ENCODE measurements at places on chromosomes 6 and 20.
A peak's percentile ranks its signal among the peaks of the same experiment; 100 is the strongest.

DNA sequence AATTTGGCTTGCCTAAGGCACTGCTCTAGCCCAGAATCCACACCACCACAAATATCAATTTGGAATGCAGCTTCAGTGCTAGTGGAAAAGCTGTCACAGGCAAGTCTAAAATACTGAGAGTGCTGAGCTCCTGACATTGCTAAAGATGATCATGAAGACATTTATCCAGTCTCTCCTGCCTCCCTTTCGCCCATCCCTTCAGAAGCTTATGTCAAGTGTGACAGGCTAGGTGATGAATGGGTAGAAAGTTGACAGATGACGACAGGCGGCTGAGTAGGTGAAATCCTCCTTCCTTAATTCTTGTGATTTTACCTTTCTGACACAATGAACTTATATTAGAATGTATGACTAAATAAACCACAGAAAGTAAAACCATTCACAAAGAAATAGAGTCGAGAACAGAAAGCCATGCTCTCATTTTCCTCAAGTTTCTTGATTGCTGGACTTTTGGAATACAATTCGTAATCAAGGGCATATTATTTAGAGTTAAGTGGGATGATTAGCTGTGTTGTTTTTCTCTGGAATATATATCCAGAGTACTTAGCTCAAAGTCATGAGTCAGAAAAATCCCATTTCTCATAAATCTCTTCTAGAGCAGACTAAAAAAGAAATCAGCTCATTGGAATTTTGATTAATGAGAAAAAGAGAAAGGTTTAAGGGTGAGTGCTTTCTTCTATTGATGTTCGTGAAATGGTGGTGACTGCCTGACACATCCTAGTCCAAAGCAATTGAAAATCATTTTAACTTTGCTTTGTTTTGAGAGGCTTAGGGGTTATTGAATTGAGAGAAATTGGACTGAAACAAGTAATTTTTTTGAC, 1228.2 kb upstream of the CITED2 start:
- no peak for DNase-seq

- DNase-seq = no peak
Measured at GRCh38 chr6:35613762-35614161, 75.0 kb downstream of the FKBP5 start.

DNA sequence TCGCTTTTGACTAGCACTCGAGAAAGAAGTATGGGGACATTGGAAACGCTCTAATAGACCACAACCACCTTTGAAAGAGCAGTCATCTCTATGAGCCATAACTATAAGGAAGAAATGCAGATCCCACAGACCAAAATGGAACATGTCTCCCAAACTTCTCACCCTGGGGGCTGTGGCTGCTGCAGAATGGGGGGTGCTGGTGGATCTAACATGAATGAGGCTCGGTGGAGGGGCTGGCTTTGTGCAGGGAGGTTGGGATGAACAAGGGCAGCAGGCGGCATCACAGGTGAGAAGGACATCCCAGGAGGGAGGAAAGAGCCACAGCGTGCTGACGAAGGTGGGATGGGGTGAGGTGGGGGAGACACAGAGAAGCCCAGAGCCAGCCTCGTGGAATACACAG, 10.5 kb upstream of the CCR6 start:
- DNase-seq = no peak

DNA sequence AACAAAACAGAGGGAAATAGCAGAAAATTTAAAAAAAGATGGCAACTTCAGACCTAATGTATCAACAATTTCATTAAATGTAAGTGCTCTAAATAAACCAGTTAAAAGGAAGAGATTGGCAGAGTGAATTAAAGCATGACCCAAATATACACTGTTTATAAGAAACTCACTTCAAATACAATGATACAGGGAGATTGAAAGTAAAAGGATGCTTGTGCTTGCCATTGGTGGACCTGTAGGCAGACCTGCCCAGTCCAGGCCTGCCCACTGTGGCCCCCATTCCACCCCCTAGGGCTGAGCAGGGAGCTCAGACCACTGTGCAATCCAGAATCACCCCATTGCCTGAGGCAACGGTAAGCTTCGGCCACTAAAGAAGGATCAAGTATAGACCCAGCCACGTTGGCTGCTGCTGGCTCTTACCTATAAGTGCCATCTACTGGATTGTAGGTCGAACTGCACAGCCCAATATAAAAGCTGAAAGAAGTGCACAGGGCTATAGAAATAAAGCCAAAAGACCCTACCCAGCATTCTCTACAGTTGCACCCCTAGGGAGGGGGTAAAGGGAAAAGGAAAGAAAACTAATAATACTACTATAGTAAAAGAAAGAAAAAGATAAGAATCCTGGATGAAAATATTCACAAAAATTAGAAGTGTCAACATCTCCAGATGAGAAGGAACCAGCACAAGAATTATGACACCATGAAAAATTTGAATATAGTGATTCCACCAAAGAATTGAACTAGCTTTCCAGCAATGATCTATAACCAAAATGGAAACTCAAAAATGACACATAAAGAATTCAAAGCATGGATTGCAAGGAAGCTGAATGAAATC, 36.1 kb downstream of the PSMB1 start:
- DNase-seq = peak; percentile 84

GRCh38 chr6:13709689-13710551, 1.7 kb downstream of the RANBP9 start:
- peak; percentile 30 for DNase-seq

DNA sequence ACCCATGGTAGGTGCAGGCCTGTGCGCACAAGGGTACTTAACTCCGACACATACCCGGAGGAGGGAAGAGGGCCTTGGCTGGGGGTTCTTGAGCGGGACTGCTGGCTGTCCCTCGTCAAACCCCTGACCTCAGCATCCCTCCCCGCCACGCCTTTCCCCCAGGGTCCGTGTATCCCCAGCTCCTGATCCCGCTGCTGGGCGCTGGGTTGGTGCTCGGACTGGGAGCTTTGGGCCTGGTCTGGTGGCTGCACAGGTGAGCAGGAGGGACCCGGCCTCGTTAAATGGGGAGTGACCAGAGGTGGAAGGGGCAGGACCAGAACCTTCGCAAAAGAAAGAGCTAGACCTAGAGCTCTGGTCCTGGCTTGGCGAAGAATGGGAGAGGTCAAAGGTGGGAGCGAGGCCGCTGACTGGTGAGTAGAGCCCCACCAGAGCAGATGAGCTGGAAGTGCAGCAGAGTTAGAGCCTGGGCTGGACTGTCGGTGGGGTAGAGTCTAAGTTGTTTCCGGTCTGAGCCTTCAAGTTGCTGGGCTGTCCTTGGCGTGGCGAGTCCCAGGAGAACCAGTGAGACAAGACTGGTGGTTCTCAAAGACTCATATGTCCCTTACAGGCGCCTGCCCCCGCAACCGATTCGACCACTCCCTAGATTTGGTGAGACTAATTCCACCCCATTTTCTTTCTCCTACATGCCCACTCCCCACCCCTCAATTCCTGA, 963 bp downstream of the MPIG6B start:
- DNase-seq = no peak

GRCh38 chr6:150200428-150201100, 57.7 kb downstream of the PPP1R14C start:
- no peak for DNase-seq

DNA sequence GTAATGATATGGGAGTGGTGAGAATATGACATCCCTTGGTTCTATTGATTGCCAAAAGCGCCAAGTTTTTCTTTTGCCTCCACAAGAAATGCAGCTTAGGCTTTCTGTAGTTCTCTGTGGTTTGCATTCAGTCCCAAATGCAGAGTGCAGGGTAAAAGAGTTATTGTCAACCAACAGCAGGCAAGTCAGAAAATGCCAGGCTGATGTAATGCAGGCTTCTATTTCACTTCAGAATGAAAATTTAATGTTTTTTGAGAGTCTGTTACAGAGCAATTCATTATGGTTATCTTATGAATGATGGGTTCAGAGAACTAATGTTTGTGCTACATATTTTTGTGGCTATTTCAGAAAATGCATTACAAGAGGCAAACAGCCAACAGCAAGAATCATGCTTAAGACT, 293.5 kb downstream of the CENPW start:
- DNase-seq = no peak

- DNase-seq = no peak
Measured at GRCh38 chr6:2378891-2379652, 133.7 kb upstream of the GMDS start.

DNA sequence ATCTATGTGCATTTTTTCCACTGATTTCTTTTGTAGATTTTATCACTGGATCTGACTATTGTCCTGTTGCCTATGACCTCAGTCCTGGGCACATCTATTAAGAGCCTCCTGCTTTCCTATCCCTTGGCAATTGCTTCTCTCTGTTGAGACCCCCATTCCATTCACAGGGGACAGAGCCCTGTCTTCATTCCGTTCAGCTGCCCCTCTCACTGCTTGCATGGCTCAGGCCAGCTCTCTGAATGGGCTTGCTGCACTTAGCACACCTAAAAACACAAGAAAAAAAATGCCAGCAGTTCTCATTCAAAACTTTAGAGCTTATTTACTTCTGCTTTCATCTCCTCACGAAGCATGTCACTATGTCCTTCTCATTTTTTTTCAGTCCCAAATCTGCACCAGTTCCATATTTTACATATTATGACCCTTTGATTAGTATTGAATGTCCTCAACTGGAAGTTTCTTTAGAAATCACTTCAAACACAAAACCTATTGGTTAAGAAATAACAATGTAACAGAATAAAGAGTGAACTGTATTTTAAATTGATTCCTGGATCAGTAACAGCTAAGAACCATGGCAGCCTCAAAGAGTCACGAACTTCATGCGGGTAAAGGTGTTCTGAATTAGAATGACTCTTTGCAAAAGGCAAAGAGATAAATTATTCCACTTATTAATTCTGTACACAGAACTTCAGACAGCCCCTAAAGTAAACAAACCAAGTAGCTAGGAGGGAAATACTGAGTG, 616.5 kb downstream of the C6orf118 start:
- DNase-seq = peak; percentile 3

DNA sequence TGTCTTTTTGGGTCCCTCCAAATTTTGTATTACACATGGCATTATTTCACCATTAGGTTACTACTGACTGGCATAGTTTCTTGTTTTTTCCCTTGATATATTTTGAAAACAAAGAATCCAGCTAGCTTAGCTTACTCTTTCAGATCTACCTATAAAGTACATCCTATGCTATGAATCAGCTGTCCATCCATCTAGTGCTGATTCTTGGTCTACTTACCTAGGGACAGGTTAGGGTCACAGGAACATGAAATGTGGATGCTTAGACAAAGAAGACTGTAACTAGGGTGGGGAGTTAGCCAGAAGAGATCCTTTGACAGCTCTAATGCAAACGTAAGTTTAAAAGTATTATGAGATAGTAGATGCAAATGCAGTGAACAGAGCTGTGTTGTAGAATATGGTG, 91.7 kb downstream of the NKAIN2 start:
- DNase-seq = no peak

DNA sequence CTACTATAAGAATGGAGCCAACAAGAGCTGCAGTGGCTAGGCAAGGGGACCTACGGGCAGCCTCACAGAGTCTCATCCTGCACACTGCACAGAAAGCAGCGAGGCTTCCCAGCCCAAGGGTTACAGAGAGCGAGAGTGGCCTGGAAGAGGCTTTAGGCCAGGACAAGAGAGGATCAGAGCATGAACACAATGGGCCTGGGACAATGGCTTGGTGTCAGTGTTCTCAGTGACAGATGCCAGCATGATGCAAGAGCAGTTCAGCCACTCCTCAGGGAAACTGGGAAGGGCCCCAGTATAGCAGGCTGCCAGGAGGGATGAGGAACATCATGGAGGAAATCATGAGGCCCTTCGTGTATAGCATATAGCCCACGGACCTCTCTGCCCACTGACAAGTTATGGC, 108.0 kb downstream of the NUS1 start:
- no peak for DNase-seq

DNA sequence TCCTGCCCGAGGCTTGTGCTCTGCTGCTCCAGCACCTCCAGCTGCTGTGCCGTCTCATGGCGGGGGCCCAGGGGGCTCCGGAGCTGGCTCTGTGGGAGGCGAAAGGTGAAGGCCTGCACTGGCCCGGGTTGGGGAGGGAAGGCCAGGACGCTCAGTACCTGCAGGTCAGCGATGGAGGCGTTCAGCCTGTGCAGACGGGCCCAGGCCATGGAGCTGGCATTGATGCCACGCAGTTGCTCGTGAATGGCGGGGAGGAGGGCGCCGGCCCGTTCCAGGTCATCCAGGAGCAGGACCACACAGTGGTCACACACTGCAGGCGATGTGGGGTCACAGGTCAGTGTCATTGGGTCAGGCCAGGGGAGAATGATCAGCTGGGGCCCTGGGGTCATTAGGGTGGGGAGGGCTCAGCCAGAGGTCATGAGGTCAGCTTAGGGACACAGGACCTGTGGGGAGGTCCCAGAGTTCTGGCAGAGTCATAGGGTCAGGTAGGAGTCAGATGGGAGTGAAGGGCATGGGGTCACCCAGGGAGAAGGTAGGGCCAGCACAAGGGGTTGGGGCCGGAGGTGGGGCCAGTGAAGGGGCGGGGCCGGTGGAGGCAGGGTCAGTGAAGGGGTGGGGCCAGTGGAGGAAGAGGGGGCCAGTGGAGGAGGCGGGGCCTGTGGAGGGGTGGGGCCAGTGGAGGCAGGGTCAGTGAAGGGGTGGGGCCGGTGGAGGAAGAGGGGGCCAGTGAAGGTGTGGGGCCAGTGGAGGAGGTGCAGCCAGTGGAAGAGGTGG, 18.0 kb downstream of the ADRM1 start:
- DNase-seq = peak; percentile 63

DNA sequence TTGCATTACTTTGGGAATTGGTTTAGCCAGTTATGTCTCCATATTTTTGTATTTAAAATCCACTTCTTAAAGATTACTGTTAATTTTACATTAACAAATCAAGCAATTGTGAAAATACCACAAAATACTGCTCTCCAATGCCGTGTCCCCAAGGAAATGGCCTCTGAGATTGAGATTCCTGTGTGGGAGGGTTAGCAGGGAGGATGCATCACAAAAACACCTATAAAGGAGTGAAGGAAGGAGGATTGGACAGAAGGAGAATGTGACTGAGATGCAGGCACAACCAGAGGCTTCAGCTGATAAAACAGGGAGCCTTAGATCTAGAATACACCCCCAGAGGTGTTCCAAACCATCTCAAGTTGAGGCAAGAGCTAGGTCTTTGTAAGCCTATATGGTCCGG, 34.2 kb upstream of the NKAIN2 start:
- DNase-seq = peak; percentile 43

GRCh38 chr20:19868441-19868840, 110.4 kb downstream of the RIN2 start:
- no peak for DNase-seq

GRCh38 chr20:59772931-59773913, 160.2 kb downstream of the SYCP2 start:
- DNase-seq = no peak

DNA sequence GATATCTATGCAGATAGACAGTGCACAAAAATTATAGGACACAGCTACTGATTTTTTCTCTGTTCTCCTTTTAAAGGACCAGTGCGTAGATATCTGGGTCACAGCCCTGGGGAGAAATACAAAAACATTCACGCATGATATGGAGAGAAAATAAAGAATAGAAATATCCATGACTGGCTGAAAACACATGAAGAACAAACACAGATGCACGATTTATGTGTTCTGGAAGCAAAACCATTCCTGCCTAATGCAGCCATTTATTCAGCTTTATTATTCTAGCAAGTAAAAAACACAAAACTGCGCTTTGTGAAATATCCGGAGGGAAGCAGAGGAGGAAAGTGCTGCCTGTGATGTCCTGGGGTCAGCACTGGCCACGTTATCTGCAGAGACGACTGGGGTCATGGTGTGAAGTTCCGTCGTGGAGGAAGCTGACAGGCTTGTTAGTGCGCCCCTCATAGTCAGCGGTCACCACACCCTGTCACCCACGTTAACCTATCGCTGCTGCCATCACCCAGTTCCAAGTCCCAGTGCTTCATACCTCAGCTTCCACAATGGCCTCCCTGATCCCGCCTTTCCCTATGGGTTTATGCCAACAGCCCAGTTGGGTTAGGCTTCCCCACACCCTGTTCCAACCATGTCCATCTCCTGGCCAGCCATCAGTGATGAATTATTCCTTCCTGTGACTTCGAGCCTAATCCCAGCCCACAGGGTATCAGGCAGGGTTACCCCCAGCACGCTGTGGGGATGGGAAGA, 86.6 kb upstream of the RPS6KA2 start:
- DNase-seq = no peak
